Stimulated activated CD8-positive, alpha-beta memory T cell treated with anti-CD3 and anti-CD28 coated beads, Interleukin-7, amount 100 ng/mL, for 4 hours (primary cell): ENCODE measurements at places on chromosomes 12 and 14.

GRCh38 chr14:41360126-41360525 lies 246.6 kb upstream of the LRFN5 start:
- no peak for DNase-seq

- no peak for DNase-seq
These were observed 13.7 kb downstream of the DDX54 start for GRCh38 chr12:113171543-113171942.

DNA sequence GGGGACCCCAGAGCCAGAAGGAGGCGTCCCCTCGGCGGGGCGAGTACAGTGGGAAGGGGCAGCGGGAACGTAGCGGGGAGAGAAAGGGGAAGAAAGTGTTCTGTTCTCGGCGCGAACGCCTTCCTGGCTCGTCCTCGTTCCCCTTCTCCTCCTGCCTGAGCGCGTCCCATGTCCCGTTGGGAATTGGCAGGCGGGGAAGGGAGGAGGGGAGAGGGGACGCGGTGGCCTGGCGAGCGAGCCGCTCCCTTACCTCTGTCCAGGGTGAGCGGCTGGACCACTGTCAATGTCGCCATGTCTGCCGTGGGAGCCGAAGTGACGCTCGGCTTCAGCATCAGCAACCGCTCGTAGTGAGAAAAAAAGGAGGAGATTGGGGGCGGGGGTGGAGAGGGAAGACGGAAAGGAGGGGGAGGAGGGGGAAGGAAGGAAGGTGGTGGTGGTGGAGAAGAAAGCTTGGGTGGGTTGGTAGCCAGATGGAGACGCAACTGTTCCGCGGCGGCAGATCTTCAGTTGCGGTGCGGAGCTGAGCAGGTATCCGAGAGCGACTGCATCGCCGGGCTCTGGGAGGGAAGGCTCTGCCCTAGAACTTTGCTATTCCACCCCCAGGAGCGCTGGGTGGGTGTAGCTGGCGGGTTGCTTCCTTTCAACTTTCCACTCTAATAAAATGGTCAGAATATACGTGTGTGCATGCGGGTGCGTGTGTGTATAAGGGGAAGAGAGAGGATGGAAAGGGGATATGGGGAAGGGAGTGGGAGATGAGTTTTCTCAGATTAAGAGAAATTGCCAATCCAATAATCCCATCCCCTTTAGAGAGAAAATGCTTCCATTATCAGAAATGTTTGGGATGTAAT lies at the start of gene LIN7A:
Gene LIN7A, minus strand, starts transcription at position 544 of the 848 bp plus-strand sequence. Its CDS starts 212 bp downstream, at position 332.
- no peak for DNase-seq

GRCh38 chr12:49847161-49847560 lies 4.3 kb upstream of the BCDIN3D start:
- DNase-seq, result no peak

DNA sequence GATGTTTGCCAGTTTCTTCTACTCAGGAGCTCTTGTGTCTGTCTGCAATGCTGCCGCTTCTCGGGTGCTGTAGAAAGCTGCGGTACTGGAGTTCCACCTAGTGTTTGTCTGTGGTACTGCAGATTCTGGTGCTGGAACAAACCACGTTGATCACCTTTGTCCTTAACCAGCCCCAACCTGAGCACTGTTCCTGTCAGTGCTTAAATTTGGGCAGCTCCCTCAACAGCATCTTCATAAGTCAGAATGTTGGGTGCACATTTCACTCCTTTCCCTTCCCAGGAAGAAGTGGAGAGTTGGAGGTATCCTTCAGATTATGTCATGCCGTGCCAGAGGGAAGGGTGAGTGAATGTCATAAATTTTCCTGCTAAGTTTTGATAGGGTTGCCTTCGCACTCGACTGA lies 48.7 kb upstream of the LALBA start:
- peak; percentile 55 for DNase-seq

- DNase-seq, result no peak
These were observed 42.8 kb downstream of the KDM2B start for GRCh38 chr12:121537814-121538698.

GRCh38 chr12:68070957-68071356 lies 81.7 kb downstream of the IFNG-AS1 start:
- no peak for DNase-seq

DNA sequence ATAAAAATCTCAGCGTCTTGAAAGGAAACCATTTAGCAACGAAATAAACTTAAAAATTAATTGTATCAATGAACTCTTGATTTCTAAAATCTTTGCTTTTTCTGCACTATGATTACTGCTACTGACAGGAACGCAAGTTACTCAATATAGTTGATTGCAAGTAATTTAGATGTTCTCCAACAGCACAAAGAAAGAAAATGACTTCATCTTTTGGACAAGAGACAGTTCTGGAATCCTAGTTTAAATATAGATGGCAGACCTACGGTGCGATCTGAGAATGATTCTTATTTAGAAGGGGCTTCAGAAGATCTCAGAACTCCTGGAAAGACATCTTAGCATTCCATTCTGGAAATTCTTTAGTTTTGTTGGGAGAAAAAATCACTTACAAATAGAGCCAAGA lies 1.4 kb upstream of the SUDS3 start:
- no peak for DNase-seq

DNA sequence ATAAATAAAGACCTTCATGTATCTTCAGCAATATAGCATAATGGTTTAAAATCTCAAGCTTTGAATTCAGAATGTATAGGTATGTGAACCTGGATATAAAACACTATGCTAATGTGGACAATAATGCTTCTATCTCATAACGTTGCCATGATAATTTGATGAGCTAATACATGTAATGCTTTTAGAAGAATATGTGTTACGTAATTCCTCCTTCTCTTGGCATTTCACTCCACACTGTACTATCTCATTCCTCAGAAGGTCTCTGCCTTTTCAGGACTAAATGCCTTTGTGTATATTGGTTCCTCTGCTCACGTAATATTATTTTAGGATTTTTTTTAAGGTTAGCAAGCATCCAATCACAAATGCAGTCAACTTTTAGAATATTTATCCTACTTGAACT lies 86.5 kb downstream of the FOXA1 start:
- DNase-seq, result no peak

- DNase-seq, result no peak
These were observed 94.9 kb downstream of the SLCO1A2 start for GRCh38 chr12:21239866-21240265.

GRCh38 chr12:41920355-41920754 lies 224.3 kb downstream of the GXYLT1 start:
- no peak for DNase-seq

DNA sequence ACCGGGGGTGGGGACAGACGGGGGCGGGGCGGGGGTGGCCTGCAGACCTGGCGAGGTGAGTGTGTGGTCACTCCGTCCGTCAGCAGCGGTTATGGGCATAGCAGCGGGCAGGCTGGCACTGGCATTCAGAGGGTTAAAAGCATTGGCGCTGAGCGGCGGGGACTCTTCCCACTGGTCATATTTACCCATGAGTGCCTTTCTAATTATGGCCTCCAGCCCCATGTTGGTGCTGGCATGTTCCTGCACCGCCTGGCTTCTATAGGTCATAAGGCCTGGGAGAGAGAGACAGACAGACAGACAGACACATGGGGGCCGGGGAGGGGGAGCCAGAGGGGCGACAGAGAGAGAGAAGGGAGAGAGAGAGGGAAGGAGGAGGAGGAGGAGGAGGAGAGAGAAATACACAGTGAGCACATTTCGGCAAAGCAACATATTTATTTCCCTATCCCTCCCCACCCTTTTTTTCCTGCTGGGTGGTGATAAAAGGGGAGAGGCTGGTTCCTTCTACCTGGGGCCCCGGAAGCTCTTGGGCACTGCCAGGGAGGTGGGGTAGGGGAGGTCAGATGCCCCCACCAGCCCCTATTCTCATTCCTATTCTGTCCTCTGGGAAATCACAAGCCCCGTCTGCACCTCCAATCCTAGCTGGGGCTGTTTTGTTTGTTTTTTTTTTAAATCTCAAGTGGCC lies 32.6 kb downstream of the RFLNA start:
- DNase-seq, result no peak

DNA sequence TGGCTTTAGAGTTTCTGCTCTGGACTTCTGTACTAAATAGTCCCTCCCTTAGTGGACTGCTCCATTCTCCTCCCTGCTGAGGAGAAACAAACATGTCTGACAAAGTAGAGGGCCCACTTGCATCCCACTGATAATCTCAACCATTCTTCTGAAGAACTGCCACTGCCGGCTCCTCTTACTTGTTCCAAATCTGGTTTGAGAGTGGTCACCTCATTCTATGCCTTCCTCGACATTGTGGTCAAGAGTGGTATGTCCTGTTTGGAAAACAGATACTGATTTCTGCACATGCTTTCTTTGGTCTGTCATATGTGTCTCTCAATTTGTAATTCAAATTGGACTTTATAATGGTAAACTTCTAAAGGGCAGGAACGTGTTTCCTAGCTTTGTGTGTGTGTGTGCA lies 36.3 kb upstream of the PLEKHA5 start:
- DNase-seq, result no peak

DNA sequence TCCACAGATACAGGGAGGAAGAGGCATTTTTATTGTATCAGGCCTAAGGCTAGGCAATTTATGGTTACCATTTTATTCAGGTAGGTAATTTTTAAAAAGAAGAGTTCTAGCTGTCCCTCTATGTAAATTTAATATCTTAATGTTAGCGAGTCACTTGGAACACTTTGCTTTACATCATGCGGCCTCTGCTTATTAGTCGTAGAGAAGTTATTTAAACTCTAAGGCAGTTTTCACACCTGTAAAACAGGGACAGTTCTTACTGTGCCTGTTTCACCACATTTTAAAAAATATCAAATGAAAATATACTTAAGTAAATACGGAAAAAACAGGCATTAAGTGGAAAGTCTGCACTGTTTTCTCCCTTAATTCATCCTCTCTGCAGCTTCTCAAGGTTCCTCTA lies 71.4 kb upstream of the POC1B start:
- DNase-seq, result no peak

DNA sequence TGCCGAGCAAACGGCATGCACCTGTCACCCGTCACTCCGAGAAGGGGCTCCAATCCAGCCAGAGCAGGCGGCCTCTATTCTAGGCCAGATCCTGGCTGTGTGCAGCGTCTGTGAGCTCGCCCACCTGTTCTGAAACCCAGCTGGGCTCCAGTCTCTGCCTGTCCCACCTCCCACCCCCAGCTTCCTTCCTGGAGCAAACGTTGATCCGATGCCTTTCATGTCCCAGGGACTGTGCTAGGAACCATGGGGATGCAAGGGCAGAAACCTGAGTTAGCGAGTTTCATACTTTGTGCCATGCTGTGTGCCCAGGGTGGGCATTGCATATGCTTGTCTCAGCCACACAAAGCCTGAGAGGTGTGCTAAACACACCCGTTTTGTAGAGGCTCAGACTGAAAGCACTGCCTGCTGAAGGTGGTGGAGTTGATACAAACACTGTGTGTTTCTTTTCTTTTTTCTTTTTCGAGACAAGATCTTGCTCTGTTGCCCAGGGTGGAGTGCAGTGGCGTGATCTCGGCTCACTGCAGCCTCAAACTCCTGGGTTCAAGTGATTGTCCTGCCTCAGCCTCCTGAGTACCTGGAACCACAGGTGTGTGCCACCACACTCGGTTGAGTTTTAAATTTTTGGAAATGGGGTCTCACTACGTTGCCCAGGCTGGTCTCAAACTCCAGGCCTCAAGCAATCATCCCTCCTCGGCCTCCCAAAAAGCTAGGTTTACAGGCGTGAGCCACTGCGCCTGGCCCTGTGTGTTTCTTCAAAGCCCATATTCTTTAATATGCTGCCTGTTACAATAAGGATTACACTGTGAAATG lies 84.1 kb upstream of the MED13L start:
- no peak for DNase-seq

DNA sequence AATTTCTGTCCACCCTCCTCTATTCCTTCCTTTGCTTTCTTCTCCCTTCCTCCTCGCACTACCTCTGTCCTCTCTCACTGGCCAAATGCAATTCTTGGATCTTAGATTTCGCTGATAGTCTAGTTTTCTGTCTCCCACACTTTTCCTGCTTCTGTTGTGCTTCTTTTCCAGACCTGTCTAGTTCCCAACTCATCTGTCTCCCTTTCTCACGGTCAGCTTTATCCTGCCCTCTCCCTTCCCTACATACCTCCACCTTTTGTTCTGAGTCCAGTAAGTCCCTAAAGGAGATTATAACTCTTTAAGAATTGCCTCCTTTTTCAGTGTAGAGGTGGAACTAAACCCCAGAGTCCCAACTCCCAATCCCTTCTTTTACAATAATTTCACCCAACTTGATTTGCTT lies 880 bp upstream of the MMP14 start:
- no peak for DNase-seq

DNA sequence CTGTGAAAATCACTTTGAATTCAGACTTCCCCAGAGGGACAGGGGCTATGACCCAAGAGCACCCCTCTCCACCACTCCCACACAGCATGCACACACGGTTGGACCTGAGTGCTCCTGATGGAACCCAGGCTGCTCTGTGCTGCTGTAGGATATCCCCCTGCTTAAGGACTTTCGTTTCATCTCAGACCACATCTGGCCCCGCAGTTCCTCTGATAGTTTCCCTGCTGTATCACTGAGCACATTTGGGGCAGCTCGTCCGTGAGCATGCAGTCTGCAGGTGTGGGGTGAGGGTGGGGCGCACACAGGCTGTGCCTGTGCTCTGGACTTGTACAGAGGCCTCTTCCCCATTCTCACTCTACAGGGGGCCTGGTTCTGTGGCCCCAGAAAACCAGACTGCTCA lies 345.2 kb upstream of the FKBP4 start:
- DNase-seq, result no peak

- DNase-seq, result no peak
These were observed 20.0 kb downstream of the SIVA1 start for GRCh38 chr14:104772707-104773504.

DNA sequence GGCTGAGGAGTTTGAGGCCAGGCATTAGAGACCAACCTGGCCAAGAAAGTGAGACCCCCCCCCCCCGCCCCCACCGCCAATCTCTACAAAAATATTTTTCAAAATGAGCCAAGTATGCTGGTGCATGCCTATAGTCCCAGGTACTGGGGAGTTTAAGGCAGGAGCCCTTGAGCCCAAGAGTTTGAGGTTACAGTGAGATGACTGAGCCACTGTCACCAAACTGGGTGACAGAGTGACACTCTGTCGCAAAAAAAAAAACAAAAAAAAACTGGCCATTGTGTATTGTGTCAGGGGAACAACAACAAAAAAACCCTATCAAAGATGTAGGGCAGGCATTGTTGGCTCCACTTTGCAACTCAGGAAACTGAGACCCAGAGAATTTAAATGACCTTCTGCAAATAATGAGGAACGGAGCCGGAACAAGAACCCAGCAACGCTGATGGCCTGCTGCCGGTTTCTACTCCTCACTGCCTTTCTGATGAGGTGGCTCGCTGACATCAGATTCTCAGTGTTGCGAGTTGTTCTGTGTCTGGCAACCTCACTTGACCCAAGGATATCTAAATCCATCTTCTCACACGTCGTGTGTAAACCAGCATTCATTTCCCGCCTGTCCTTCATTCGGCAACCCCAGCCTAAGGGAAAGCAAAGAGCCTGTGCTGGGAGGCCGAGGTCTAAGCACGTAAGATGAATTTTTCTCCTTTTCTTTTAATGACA lies 195.2 kb upstream of the CRY1 start:
- DNase-seq, result no peak
